GM23248 (cell line): ENCODE measurements at places on chromosomes 16 and 17.

- H3K36me3 ChIP-seq: peaks cover 2% of the 10 kb centered on the region; the same call in 1 of the 2 replicates
- H3K4me1 ChIP-seq: peaks cover 33% of the 10 kb centered on the region
- peak; percentile 49 for DNase-seq
- peak overlapping the region; percentile 90 for H3K4me3 ChIP-seq
- no peaks in the 10 kb centered on the region for H3K27me3 ChIP-seq
Measured at GRCh38 chr17:63772801-63773271, 561 bp downstream of the CCDC47 start.

- no peak for DNase-seq
- H3K4me1 ChIP-seq: no peaks in the 10 kb centered on the region
- H3K27ac ChIP-seq: no peak overlapping the region
- H3K4me3 ChIP-seq: no peak overlapping the region
- H3K36me3 ChIP-seq: no peaks in the 10 kb centered on the region
Measured at GRCh38 chr17:1690544-1691221, 6.0 kb upstream of the PRPF8 start.

GRCh38 chr16:48126801-48127644 is 28.8 kb downstream of the ABCC12 start:
- no peaks in the 10 kb centered on the region for H3K36me3 ChIP-seq
- peak overlapping the region; percentile 28; the same call in 1 of the 2 replicates for H3K4me3 ChIP-seq
- H3K27me3 ChIP-seq: no peaks in the 10 kb centered on the region
- H3K27ac ChIP-seq: peak overlapping the region; percentile 88

DNA sequence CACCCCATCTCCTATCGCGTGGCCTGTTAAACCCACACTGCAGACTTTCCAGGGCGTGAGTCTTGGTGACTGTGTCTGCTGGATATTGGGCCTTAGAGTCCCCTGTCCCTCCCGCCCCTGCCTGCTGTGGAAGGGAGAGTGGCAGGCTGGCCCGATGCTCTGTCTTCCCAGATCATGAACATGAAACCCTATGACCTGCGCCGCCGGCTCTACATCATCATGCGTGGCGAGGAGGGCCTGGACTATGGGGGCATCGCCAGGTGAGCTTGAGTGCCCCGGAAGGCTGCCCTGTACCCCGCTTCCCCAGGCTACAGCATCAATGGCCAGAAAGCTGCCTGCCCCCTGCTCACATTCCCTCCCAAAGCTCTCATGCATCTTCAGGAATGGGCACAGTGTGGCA is 19.5 kb upstream of the CLEC18A start:
- H3K36me3 ChIP-seq: peaks cover 10% of the 10 kb centered on the region; the same call in 1 of the 2 replicates
- H3K4me3 ChIP-seq: no peak overlapping the region
- no peak overlapping the region for H3K27ac ChIP-seq
- peaks cover 16% of the 10 kb centered on the region for H3K4me1 ChIP-seq
- no peak for DNase-seq

DNA sequence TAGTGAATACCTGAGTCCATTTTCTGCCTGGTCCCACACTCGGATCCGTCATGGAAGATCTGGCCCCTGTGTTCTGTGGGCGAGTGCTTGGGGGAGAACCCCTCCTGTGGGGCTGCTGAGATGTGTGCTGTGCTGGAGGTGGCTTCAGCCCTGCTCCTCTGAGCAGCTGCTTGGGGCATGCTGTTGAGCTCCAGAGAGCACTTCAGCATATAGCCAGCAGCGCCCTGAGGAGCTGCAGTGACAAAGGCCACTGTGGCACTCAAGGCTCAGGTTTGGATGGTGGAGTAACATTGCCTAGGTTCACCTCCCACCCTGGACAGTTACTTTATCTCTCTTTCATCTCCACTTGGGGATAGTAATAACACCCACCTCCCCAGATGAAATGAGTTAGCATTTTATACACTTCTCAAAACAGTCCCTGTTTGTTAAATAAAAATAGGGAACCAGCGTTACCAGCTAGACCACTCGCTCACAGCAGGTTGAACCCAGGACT is 75.3 kb downstream of the KSR1 start:
- no peaks in the 10 kb centered on the region for H3K36me3 ChIP-seq
- H3K27ac ChIP-seq: no peak overlapping the region
- no peaks in the 10 kb centered on the region for H3K27me3 ChIP-seq
- H3K4me3 ChIP-seq: no peak overlapping the region
- no peak for DNase-seq

- no peak overlapping the region for H3K27ac ChIP-seq
- DNase-seq: no peak
- H3K27me3 ChIP-seq: no peaks in the 10 kb centered on the region
- H3K36me3 ChIP-seq: no peaks in the 10 kb centered on the region
- no peak overlapping the region for H3K4me3 ChIP-seq
Measured at GRCh38 chr16:82037251-82037650, 2.2 kb downstream of the HSD17B2 start.

DNA sequence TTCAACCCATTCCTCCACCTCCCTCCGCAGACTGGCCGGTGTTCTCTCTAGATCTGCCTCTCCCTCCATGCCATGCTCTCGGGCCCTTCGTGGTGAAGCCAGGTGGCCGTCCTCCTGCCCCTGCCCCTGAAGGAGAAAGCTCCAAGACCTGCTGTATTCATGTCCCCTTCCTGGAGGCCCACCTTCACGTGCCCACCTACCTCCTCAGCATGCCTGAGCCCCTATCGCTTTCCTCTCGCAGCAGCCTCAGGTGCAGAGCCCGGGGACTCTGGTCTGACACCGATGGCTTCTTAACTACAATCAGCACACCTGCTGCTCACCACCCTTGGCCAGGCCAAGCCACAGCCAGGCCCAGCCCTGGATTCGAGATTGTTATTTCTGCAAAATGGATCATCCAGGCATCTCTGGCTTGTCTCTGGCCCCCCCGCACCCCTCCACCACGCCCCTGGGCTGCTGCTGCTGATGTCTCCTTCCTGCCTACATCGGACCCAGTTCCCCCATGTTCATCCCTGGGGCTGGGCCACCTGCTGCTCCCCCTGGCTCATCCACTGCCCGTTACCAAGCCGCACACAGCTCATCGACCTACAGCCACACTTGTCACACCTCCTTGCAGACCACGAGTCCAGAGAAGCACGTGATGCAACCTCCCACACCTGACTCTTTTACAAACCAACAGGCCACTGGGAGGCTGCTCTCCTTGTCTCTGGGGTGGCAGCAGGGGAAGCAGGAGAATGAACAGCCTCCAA is 32.5 kb upstream of the TNFRSF13B start:
- DNase-seq: no peak
- no peaks in the 10 kb centered on the region for H3K36me3 ChIP-seq
- no peak overlapping the region for H3K27ac ChIP-seq
- peaks cover 7% of the 10 kb centered on the region; the same call in 1 of the 2 replicates for H3K4me1 ChIP-seq
- no peak overlapping the region for H3K4me3 ChIP-seq

DNA sequence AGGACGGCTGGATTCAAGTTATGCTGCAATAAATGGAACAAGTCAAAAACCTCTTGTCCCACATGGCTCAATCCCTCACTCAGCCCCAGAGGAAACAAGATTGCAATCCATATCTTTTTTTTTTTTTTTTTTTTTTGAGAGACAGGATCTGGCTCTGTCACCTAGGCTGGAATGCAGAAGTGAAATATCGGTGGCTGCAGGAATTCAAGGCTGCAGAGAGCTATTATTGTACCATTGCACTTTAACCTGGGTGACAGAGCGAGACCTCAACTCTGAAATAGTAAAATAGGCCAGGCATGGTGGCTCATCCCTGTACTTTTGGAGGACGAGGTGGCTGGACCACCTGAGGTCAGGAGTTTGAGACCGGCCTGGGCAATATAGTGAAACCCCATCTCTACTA is 2.7 kb upstream of the PDE6G start:
- H3K4me1 ChIP-seq: no peaks in the 10 kb centered on the region
- no peak for DNase-seq

DNA sequence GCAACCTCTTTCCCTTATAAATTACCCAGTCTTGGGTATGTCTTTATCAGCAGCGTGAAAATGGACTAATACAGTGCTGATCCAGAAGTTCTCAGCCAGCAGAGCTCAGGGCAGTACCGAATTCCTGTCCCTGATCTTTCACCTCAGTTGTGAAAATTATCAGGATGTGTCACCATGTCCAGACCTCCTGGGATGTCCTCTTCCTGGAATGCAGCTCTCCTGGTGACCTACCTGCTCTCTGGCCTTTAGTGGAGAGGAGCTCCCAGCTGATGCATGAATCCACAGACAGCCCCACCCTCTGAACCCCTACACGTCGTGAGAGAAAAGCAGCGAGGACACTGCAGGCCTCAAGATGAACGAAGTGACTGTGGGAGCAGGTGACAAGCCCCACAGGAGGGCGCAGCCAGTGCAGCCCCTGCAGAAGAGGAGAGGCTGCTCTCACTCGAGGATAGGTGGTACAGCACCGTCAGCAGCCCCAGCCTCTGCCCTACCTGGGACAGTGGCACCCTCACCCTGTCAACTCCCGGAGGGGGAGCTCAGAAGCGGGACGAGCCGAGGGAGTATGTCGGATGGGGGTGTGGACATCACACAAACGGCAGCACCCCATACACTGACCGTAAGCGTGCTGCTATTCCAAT is 22.0 kb upstream of the C16orf95 start:
- peaks cover 7% of the 10 kb centered on the region; the same call in 1 of the 2 replicates for H3K36me3 ChIP-seq
- DNase-seq: no peak
- no peak overlapping the region for H3K27ac ChIP-seq
- H3K27me3 ChIP-seq: no peaks in the 10 kb centered on the region
- H3K4me1 ChIP-seq: no peaks in the 10 kb centered on the region
- H3K4me3 ChIP-seq: no peak overlapping the region

- no peak for DNase-seq
- no peak overlapping the region for H3K27ac ChIP-seq
- H3K4me3 ChIP-seq: no peak overlapping the region
- H3K36me3 ChIP-seq: no peaks in the 10 kb centered on the region
Measured at GRCh38 chr17:33013596-33014375, 22.1 kb downstream of the SPACA3 start.

- H3K4me1 ChIP-seq: no peaks in the 10 kb centered on the region
- H3K27ac ChIP-seq: no peak overlapping the region
- no peak overlapping the region for H3K4me3 ChIP-seq
- no peaks in the 10 kb centered on the region for H3K27me3 ChIP-seq
Measured at GRCh38 chr17:35856603-35857002, 12.1 kb downstream of the HEATR9 start.

- DNase-seq: peak; percentile 1
- H3K27me3 ChIP-seq: no peaks in the 10 kb centered on the region
- H3K36me3 ChIP-seq: no peaks in the 10 kb centered on the region
- H3K4me1 ChIP-seq: no peaks in the 10 kb centered on the region
Measured at GRCh38 chr16:60642956-60643355, 1393.3 kb downstream of the CDH8 start.

DNA sequence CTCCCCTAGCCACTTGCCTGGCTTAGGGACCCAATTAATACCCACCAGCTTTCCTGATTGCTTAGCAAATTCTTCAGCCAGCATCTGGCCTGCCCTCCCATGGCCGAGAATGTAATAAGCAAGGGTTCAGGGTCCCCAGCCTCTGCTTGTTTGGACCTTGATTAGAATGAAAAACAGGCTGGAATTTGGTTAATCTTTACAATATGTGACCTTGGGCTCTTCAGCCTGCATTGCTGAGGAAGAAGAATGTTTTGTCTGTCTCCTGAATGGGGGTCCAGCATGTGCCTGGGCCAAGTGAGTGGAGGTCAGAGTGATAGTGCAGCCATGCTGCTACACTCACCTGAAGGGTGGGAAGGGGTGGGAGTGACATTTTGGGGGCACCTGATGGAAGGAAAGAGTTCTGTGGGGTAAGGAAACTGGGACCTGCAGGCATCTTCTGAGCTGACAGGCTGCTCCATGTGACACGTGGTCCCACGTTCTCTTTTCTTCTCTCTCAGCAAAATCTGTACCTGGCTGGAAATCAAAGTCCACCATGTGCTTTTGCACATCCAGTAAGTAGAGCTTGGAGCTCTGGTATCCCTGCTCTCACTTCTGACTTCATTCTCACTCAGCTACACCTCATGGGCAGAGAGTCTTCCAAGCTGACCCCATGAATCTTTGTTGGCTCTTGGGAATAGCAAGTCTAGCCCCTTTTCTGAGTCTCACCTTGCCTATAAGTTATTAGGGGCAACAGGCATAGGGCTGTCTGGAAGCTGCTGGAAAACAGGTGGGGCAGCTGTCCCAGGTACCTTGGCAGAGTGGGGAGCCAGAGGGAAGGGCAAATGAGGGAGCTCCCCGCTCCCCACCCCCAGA is 5.3 kb downstream of the TMEM106A start:
- DNase-seq: no peak
- peaks cover 5% of the 10 kb centered on the region; the same call in 1 of the 2 replicates for H3K36me3 ChIP-seq
- peaks cover 18% of the 10 kb centered on the region for H3K4me1 ChIP-seq
- no peaks in the 10 kb centered on the region for H3K27me3 ChIP-seq
- H3K4me3 ChIP-seq: no peak overlapping the region
- no peak overlapping the region for H3K27ac ChIP-seq

DNA sequence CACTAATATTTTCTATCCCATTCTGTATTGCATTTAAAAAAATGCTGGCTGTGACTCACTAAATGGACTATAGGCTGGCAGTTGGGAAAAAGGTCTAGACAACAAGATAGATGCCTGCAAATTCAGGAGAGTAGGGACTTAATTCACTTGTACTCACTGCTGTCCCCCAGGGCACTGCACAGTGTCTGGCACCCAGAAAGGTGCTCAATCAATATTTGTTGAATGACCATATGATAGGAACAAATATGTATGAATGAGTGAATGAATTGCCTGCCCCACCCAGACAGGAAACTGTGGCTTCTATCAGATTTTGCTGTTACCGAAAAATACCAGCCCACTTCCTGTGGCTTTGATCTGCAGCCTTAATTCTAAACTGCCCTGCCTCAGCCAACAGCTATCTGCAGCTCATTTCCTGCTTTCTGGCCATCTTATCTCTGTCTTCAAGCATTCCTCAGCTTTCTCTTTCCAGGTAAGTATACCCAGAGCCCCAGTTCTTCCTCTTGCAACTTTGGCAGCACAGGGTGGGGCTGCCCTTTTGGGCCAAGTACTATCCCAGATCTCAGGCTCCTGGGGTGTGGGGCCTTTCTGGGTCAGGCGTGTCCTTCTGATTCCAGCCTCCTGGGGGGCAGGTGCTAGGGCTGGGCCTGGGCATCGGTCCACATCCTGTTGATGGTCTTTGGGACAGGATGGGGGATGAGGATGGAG is 15.3 kb upstream of the TNS4 start:
- H3K36me3 ChIP-seq: no peaks in the 10 kb centered on the region
- peaks cover 45% of the 10 kb centered on the region for H3K4me1 ChIP-seq
- 0 out of 2 replicates have a peak overlapping the region, but pooled peaks have one; percentile 12 for H3K4me3 ChIP-seq
- no peaks in the 10 kb centered on the region for H3K27me3 ChIP-seq
